ENCODE measurements at places on chromosomes 7 and 10.

DNA sequence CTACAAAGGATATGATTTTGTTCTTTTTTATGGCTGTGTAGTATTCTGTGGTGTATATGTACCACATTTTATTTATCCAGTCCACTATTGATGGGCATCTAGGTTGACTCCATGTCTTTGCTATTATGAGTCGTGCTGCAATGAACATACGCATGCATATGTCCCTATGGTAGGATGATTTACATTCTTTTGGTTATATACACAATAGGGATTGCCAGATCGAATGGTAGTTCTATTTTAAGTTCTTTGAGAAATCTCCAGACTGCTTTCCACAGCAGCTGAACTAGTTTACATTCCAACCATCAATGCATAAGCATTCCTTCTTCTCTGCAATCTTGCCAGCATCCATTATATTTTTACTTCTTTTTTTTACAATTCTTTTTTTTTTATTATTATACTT, 35.6 kb upstream of the FAM13C start:
- DNase-seq = no peak

DNA sequence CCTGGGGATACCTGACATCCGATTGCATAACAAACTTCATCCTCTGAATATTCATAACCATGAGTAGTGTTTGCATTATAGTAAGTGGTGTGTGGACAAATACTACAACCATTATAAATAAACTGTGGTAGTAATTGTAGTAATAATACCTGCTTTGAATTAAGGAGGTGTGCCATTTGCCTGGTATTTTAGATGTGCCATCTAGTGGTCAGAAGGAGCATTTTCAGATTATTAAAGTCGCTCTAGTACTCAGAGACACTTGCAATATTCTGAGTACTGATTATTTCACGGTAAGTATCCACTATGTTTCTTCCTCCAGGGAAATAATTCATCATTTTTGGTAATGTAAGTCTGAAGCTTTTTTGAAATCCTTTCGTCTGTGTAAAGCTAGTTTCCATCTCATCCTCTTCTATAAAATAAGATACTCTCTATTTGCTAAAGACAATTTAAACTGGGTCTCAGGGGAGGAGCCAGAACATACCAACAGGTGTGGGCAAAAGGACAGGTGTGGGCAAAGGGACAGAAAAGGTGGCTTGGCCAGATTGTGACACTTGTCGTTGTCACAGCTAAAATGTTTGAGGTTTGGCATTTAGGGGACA, 115.3 kb upstream of the WDR11 start:
- no peak for DNase-seq

GRCh38 chr7:22481726-22482125, 18.3 kb downstream of the STEAP1B start:
- DNase-seq = peak; percentile 41

DNA sequence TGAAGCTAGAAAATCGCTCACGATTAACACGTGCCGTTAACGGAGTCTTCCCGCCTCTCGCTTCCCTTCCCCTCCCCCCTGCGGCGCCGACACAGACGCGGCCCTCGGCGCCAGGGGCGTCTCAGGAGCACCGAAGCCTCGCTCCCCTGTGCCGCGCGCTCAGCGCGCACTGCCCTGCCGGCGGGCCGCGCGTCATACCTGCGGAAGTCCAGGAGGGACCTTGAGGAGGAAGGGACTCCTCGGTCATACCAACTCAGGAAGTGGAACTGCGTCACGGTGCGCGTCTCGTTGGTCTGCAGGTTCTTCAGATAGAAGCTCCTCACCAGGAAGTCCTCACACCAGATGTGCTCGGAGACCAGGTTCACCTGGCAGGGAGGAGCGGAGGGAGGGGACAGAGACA, 239.6 kb downstream of the DNAJB6 start:
- DNase-seq = peak; percentile 73

DNA sequence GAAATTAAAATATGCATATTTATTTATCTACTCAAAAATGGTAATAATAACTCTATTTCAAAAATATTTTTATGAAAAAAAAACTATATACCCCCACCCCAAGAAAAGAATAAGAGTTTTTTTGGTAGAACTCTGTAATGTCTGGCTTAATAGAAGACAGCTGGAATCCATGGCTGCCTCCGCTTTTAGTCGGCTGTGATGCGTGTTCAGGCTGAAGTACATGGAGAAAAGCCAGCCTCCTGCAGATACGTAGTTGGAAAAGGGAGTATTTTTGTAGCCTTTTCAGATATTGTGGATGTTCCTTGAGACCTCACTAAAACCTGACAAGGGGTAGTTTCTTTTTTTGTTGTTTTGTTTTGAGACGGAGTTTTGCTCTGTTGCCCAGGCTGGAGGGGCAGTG, 10.0 kb downstream of the FOXK1 start:
- DNase-seq = no peak

- DNase-seq = no peak
These were observed 147.9 kb downstream of the AVL9 start for GRCh38 chr7:32643194-32643593.
